ENCODE measurements at places on chromosomes 3 and 15. TPM values are rescaled to one million over a fixed set of nuclear protein-coding genes. Genes with fewer than 3 reads are reported as not detected.

The HRG gene
- total RNA-seq, result not detected

The ASB7 gene
- 11.7 TPM for total RNA-seq

The ADIPOQ gene
- total RNA-seq, result not detected

The CIP2A gene
- 4.0 TPM for total RNA-seq

The SERPINI2 gene
- total RNA-seq, result 2.1 TPM

The ZNF710 gene
- 14.0 TPM for total RNA-seq

The PTH1R gene
- total RNA-seq, result 12.0 TPM

The ROPN1B gene
- total RNA-seq, result 1.6 TPM

The WDR73 gene
- 22.4 TPM for total RNA-seq
